ENCODE measurements at places on chromosomes 4 and X.

DNA sequence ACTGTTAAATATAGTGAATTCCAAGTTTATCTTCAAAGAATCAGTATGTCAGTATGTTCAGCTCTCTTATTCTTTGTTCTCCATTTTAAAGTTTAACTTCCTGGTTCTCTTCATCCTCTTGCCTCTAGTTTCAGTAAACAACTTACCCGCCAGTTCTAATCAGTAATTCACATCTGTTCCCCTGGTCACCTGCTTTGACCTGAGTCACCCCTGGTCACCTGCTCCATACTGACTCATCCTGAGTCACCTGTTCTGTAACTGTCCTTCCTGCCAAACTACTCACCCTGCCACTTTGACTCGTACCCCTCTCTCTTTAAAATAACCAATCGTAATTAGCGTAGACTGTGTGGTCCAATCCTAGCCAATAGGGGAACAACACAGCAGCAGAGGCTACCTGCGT, 992.7 kb upstream of the HS3ST1 start:
- DNase-seq: no peak

DNA sequence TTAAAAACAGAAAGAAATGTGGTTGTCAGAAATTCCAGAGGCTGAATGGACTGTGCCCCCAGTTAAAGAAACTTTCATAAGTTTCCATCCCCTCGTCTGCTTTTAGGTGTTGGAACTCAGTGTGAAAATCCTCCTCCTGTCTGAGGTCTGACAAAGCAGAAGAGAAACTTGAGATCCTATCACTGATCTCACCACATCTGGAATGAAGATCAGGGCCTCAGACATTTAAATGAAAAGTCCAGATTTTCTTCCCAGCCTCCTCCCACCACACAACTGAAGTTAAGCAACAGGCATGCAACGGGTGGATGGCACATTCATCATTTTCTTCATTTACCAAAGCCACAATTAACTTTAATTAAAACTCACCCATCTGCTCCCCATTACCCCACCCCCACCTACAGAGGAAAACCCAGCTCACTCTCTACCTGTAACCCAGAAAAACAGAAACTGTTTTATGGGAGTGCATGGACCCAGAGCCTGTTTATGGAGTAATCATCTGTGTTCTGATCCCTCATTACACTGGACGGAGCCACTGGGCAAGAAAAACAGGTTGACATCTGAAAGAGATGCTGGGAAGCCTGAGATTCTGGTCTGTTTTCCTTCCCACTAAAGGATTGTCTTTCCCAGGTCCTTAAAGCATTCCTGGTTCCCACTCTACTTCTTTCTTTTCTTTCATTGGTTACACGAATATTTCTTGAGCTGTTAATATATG, 58.1 kb upstream of the HOPX start:
- no peak for DNase-seq

GRCh38 chr4:148434075-148434773, 8.0 kb downstream of the NR3C2 start:
- DNase-seq: peak; percentile 79

- no peak for DNase-seq
Observed at GRCh38 chr4:31620476-31620875, 900.3 kb downstream of the PCDH7 start.

GRCh38 chrX:39335513-39336235, 534.4 kb downstream of the MID1IP1 start:
- peak; percentile 68 for DNase-seq

DNA sequence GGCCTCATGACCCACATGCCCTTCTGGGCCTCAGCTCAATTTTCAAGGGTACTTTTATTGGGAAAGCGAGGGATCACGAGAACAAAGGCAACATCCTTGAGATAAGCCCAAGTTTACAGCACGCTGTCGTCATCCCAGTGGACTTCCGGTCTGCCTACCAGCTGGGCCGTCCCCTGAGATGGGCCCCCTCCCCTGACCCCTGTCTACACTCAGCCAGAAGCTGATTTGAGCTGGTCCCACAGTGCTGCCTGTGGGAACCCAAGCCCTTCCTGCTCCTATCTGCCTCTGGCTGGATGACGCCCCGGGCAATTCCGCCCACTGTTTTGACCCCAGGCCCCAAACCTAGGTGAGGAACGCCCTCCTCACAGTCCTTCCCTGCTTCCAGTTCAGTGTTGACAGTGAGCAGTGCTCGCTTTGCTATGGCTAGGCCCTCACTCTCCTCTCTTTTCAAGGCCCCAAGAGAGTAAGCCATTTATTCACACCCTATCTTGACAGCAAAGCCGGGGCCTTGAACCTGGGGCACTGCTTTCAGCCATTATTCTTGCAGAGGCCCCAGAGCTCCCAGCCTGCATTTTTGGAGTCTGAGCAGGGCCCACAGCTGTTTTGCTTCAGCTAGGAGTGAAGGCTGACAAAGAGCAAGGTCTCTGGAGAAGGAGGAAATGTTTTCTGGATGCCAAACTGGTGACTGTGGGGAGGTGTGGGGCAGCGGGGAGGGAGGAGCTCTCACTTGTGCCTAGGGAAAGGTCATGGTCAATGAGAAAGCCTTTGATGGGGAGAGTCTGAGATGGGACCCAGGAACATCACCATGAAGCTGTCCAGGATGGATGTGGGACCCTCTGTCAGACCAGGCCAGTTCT, 164.6 kb upstream of the BCOR start:
- no peak for DNase-seq

GRCh38 chr4:20844311-20844710, 144.1 kb downstream of the PACRGL start:
- no peak for DNase-seq

- DNase-seq: no peak
Observed at GRCh38 chrX:30538271-30538670, 39.3 kb downstream of the TASL start.

DNA sequence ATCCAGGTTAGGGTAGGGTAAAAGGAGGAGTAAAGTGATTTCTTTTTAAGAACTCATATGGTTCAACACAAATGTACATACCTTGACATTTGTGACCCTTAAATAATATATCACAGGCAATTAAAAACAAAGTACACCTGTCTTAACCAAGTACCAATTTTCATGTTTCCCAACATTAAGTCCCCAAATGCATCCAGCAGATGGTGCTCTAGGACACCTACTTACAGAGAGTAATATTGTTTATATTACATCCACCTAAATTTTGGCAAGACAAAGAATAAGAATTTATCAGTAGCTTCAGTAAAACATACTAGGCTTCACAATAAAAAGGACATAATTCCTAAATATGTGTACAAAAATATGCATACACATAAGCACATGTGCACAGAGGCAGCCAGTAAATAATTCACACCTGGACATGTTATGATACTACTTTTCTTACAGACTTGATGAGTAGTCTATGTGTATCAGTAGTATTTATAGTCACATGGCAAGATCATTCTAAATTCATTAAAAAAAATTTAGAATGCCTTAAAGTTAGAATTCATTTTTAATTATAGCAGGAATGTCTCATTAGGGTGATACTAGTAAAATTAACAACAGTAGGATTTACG, 219.7 kb downstream of the DCLK2 start:
- DNase-seq: peak; percentile 45

DNA sequence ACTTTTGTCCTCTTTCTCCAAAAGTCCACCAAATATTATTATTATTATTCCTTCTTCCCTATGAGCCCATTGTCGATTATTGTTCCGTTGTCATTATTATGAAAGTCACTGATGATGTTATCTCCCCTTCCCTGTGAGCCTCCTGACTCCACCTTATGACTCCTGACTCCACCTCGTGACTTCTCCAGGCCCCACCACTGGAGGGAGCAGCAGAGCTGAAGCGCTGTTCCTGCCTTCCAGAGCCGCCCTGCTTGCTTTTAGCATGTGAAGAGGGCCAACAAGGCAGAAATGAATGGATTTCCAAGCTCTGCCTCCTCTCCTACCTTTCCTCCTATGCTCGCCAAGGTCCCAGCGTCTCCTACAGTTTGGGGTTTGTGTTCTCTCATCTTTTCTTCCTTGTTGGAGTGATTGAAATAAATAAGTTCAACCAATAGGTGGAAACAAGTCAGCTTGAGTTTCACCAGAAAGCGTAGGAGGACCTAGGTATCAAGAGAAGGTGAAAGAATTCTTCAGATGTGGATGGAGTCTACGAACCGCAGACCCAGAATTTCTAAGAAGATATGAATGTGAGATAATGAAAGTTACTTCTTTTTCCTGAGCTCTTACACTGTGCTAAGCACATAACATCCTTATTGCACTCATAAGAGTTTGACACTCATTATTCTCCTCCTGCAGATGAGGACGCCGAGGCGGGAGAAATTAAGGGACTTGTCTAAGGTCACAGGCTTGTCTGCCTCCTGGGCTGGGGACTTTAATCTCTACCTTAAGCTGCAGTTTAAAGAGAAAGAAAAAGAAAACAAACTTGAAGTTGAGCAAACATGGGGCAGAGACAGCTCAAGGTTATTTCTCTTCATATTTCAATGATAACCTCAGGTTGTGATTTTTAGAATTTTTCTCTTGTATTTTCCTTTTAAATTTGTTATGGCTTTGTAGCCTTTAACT, 26.1 kb downstream of the IGSF1 start:
- peak; percentile 54 for DNase-seq

DNA sequence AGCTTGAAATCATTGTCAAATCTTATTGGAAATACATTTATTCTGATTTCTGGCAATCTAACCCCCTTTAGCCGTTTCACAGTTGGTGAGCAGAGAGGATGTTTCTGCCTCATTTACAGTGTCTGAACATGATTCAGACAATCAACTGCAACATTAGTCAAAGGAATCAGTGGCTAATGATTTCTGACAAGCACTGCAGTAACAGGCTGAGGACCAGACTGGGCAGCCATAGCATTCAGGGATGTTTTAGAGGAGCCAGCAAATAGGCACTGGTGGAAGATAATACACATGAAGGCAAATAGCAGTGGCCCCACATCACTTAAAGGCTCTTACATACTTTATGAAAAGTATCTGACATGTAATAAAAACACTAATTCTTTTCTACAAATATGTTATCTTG, 102.8 kb downstream of the TTC29 start:
- no peak for DNase-seq

DNA sequence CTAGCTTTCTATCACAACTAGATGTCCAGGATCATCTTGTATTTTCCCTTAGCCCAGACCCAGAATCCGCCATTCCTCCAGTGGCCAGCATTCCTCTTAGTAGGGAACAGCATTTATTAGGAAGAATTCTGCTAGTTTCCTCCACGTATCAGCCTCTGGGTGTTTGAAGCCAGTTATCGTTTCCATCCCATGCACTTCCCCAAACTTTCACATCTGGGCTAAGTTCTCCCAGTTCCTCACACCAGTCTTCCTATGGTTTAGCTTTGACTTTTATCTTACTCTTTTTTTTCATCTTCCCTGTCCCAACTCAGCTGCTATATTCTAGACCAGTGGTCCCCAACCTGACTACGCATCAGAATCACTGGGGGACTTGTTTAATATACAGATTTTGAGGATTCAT, 53.5 kb upstream of the PRSS48 start:
- DNase-seq: no peak

DNA sequence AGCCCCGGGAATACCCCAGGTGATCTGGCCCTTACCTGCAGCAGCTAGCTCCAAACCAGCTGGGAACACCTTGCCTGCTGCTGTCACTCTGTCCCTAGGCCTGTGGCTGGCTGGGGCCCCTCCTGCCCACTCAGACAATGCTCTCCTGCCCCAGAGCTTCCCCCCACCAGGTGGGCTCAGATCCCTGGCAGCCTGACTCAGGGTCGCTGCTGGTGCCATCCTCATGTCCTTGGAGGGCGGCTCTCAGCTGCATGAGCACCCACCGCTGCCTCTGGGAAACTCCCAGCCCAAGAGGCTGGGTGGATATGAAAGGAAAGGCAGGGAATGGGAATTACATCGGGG, 15.8 kb downstream of the C4orf50 start:
- DNase-seq: no peak

DNA sequence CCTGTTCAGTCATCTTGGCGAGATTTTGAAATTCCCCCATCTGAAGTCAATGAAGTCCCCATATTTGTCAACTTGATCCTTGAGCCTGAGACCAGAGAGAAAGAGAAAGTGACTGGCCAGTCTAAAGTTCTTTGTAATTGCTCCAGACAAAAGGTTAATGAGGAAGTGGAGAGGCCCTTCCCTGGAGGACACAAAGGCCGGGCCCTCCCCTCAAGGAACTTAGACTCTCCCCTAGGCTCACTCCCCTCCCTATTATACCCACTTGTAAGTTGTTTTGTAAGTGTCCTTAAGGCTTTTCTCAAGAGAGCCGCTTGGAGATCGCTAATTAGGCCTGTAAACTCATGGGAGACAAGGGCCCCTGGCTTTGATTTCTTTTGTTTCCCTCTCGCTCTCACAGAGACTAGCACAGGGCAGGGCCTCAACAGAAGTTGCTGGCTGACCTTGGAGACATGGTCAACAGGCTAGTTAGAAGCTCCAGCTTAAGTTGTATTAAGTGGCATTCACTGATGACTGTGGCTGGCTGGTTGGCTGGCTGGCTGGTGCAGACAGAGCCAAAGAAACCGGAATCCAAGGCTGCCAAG, 20.3 kb upstream of the GPC4 start:
- no peak for DNase-seq

GRCh38 chrX:132407691-132408090, 81.1 kb downstream of the MBNL3 start:
- DNase-seq: peak; percentile 2

DNA sequence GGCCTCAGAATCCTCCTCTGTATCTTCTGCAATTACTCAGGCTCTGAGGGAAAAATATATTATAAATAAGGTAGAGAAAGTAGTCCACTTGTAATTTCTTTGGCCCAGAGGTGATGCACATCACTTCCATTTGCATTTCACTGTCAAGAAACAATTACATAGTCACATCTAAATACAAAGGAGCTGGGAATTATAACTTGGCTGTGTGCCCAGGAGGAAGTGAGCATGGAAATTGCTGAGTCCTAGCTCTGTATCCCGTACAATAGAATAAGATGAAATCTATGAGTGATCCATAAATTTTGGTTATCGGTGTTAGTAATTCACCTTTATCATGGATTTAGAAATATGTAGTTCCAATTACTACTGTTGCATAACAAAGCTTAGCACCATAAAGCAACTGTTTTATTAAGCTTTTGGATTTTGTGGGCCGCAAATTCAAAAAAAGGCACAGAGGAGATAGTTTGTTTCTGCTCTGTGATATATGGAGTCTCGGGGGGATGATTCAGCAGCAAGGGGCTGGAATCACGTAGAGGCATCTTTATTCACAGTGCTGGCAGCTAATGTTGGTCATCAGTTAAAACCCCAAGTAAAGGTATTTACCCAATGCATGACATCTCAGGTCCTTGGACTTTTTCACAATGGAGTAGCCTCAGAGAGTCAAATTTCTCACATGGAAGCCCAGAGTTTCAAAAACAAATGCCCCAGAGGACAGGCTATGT, 241.4 kb upstream of the GALNT7 start:
- peak; percentile 73 for DNase-seq

DNA sequence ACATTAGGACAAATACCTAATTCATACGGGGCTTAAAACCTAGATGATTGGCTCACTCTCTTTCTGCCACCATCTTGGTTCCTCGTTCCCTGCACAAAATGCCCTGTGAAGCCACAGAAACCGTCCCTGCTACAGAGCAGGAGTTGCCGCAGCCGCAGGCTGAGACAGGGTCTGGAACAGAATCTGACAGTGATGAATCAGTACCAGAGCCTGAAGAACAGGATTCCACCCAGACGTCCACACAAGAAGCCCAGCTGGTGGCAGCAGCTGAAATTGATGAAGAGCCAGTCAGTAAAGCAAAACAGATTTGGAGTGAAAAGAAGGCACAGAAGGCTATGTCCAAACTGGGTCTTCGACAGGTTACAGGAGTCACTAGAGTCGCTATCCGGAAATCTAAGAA, 34.3 kb downstream of the TRIM61 start:
- DNase-seq: no peak

All from small intestine (tissue), 16 donors.